Stimulated activated CD4-positive, alpha-beta T cell treated with anti-CD3 and anti-CD28 coated beads, Interleukin-1b, Interleukin-23, amount 100 ng/mL, for 48 hours (primary cell): ENCODE measurements at places on chromosomes 16 and 17.
A peak's percentile ranks its signal among the peaks of the same experiment; 100 is the strongest.

- no peak for DNase-seq
Observed at GRCh38 chr17:65529761-65530522, 31.5 kb downstream of the AXIN2 start.

DNA sequence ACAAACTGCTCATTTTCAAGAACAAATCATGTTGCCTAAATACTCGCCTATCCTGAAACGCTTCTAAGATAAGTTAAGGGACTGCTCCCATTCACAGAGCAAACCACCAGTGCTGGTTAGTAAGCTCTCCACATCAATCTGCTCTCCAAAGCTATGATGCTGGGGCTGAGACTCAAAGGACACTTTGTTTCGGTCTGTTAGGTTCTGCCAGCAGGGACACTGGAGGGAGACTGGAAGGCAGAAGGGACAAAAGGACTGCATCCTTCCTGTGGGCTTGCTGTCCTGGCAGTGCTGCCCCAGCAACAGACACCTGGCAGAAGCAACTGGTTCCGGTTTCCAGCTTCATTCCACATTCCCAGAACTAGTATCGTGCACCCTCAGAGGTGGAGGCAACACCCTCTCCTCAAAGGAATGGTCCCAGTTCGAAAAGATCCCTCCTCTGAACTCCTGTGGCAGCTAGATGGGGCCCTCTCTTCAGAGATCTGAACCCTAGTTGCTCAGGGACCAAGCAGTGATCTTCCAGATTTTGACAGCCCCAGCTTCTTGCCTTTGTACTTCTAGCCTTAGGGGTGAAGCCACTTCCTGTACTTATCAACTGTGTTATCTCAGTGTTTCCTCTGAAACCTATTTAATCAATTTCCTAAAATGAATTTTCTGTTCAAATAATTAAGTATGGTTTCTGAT, 73.4 kb upstream of the GSG1L start:
- DNase-seq: no peak

- no peak for DNase-seq
Observed at GRCh38 chr16:86577314-86577971, 906 bp upstream of the FOXL1 start.

DNA sequence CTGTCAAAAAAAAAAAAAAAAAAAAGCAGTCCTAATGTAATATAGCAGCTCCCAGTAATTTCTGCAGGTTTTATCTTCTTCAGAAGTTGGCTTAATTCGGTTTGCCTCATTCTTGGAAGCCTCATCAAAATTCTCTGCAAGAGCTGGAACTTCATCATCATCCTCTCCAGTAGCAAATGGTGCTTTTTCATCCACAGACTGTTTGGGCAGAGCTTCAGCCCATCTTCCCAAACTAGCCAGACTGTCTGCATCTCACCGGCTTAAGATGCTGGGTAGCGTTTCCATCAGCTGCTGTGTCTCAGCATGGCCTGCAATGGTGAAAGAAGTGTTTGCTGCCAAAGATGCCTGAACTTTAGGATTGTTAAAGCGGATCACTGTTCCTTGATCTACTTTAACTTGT, 112.6 kb downstream of the AIPL1 start:
- DNase-seq: no peak

GRCh38 chr17:49013311-49014213, 16.4 kb downstream of the IGF2BP1 start:
- no peak for DNase-seq

GRCh38 chr16:52786091-52786490, 239.1 kb upstream of the TOX3 start:
- no peak for DNase-seq

DNA sequence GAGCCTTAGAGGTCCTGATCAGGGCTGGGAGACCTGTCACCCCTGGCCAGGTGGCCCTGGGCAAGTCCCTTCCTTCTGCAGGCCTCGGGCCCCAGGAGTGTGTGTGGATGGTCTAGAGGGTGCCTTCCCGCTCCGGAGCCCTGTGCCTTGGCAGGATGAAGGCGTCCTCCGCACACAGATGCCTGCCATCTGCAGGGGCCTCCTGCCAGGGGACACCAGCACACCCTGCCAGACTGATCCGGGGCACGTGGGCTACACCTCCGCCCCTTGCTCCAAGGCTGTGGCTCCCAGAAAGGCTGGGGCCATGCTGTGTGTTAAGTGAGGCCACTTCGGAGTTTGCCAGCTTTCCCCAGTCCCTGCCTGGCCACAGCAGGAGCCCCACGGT, 30.7 kb downstream of the NPTX1 start:
- no peak for DNase-seq

DNA sequence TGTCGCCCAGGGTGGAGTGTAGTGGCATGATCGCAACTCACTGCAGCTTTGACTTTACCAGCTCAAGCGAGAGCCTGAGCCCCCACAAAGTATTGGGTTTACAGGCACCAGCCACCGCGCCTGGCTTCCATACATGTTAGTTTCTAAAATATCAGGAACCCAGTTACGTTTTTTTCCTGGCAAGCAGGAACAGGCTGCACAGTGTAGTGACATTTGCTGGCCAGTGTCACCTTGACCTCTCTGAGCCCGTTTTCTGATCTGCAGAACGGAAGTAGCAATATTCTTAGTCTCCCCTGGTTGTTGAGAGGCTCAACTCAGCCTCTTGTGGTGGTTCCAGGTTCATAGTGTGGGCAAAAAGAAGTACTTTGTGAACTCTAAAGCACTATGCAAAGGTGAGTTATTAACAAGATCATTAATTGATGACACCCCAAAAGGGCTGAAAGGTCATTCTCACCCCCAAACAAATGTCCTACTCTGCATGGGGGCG, 15.6 kb downstream of the IGF2BP1 start:
- no peak for DNase-seq

DNA sequence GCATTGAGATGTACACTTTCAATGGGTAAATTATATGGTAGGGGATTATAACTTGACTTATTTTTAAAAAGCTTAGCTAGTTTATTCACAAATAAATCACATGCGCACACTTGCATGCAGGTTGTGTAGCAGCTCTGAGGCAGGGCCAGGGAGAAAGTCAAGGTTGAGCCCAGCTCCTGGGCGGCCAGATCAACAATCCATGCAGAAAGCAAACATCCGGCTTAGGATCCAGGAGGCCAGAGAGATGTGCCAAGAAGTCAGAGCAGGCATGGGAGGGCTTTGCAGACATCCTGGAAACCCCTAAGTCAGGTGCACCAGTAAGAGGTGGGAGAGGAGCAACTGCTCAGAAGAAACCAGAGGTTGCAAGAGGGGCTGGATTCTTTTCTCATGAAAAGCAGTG, 186.5 kb downstream of the AXIN2 start:
- DNase-seq: no peak

DNA sequence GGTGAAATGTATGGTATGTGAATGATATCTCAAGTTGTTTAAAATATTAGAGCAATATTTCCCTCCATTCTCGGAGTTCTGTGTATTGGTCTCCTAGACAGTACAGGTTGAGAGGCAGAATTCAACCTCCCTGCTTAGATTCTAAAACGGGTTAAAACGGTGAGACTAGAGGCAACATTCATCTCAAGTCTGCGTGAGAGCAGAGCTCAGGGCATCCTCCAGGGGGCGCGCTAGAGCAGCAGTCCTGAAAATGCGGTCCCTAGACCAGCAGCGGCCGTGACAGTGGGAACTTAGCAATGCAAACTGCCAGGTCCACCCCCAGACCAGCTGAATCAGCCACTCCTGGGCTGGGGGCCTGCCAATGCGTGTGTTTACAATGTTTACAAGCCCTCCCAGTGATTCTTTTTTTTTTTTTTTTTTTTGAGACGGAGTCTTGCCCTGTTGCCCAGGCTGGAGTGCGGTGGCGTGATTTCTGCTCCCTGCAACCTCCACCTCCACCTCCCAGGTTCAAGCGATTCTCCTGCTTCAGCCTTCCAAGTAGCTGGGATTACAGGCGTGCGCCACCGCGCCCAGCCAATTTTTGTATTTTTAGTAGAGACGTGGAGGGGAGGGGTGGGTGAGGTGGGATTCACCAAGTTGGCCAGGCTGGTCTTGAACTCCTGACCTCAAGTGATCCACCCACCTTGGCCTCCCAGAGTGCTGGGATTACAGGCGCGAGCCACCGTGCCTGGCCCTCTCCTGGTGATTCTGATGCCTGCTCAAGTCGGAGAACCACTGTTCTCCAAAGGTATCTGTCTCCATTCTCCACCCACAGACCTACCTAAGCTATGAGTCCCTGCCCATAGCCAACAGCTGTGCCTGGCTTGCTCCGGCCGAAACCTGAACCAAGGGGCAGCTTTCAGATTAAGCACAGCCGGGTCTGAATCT, 24.2 kb downstream of the KLHL36 start:
- DNase-seq: peak; percentile 82

DNA sequence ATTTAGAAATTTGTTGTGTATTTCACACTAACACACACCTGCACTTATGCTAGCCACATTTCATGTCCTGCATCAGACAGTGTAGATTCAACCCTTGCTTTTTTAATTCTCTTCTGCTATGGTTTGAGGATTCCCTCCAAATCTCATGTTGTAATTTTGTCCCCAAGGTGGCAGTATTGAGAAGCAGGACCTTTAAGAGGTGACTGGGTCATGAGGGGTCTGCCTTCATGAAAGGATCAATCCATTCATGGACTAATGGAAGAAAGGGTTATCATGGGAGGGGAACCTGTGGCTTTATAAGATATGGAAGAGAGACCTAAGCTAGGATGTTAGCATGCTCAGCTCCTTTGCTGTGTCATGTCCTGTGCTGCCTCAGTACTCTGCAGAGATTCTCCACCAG, 1032.2 kb downstream of the CDH11 start:
- no peak for DNase-seq

DNA sequence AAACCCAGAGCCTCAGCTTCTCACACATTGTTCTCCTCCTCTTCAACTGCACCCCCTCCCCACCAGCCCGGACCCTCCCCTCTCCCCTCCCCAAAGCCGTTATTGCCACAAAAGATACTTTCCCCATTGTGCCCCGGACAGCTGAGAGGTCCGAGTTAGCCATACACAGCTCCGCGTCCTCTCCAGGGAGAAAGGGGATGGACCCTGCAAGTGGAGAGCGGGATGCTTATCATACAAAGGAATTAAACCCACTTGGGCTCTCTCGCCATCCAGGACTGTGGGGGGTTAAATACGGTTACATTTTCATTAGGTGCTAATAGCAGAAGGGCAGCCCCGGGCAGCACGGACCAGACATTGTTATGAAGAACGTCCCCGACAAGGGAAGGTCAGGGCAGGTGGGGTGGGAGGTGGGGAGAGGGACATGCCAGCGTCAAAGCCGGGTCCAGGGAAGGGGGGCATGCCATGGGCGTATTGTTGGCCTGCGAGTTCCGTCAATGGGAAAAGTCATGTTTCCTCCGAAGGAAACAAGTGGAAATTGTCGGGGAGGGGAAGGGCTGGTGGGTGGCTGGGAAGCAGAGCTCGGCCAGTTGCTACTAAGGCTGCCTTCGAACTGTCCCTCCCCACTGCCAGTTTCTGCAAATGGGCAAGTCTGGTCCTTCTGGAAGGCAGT, 99.1 kb downstream of the SOX9 start:
- no peak for DNase-seq

GRCh38 chr16:86575754-86576557, 2.4 kb upstream of the FOXL1 start:
- DNase-seq: peak; percentile 49

- DNase-seq: no peak
Observed at GRCh38 chr17:4527134-4527533, 28.1 kb downstream of the MYBBP1A start.

DNA sequence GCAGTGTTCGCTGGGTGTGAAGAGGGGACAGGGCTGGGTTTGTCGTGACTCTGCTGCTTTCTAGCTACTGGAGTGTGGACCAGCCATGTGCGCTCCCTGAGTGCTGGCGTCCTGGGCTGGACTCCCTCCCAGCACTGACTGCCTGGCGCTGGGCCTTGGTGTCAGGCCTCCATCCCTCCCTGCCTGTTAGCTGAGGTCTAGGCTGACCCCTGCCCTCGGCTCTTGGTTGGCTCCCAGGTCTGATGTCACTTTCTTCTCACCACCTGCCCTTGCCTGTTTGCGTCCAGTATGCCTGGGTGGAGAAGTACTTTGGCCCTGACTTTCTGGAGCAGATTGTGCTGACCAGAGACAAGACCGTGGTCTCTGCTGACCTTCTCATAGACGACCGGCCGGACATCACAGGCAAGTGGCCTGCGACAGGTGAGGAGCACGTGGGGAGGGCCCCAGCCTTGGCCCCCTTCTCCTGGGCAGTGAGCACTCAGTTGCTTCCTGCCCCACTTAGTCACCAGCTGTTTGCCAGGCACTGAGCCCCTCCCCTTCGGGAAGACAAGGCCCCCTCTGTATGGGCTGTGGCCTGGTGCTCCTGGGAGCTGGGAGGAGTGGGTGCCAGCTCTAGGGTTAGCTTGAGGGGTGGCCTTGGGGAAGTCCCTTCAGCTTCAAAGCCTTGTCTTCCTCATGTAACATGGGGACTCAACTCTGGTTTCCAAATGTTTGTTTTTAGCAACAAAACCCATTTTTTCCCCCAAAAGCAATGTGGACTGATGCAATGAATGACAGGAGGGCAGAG, 41.5 kb downstream of the NT5M start:
- DNase-seq: no peak

GRCh38 chr17:56130631-56131030, 22.6 kb upstream of the ANKFN1 start:
- no peak for DNase-seq

- peak; percentile 49 for DNase-seq
Observed at GRCh38 chr16:22232277-22233036, 26.4 kb downstream of the EEF2K start.

- no peak for DNase-seq
Observed at GRCh38 chr16:22677024-22677830, 136.7 kb upstream of the HS3ST2 start.

GRCh38 chr16:89290887-89291286, 73.4 kb downstream of the ZNF778 start:
- DNase-seq: no peak

- DNase-seq: no peak
Observed at GRCh38 chr17:40363111-40363827, 1.3 kb downstream of the GJD3 start.

DNA sequence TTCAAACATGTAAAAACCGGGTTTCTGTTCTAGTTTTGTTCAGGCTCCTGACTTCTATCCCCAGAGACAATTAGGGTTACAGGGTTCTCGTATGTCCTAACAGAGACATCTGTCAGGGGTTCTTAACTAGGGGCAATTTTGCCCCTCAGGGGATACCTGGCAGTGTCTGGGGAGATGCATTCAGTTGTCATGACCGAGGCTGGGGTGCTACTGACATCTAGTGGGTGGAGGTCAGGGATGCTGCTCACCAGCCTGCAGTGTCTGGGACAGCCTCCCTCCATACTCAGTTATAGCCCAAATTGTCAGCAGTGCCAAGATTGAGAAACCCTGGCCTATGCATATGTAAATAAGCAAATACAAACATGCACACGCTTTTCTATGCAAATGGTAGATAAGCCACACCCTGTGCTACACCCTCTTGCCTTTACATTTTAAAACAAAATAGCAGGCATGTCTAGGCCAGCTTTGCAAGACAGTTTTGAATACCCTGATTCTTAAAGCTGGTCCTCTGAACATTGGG, 37.4 kb downstream of the CLEC16A start:
- peak; percentile 57 for DNase-seq

GRCh38 chr16:53895433-53895832, 191.5 kb downstream of the FTO start:
- DNase-seq: no peak

- no peak for DNase-seq
Observed at GRCh38 chr17:18228176-18228682, 2.8 kb downstream of the LLGL1 start.

GRCh38 chr16:75942936-75943335, 216.6 kb upstream of the CPHXL start:
- no peak for DNase-seq
